H54 (cell line): ENCODE measurements at places on chromosomes 6 and 20.
A peak's percentile ranks its signal among the peaks of the same experiment; 100 is the strongest.

DNA sequence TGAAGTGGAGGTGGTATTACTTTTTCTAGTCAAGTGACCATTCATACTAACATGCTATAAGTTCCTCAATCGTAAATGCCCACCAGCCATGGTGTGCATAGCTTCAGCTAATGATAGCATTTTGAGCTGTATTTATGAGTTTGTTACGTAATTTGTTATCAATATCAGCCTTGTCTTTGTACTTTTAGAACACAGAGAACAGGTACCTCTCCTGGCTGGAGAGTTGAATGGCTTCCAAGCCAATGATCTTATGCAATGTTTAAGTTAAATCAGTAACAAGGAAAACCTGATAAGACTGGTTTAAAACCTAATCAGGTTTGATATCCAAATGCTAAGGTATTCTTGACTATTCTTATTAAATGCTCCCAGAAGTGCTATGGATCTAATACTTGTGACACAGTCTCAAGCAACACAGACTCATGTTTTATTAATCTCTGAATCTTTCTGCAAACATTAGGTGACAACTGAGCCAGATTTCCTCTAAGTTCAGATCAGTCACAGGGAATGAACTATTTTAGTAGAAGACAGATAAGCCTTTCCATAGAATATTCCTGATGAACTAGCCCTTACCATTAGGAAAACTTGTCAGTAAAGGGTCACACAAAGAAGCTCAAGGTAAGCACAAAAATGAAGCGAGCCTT, 154.8 kb downstream of the PTPRK start:
- no peak for DNase-seq

DNA sequence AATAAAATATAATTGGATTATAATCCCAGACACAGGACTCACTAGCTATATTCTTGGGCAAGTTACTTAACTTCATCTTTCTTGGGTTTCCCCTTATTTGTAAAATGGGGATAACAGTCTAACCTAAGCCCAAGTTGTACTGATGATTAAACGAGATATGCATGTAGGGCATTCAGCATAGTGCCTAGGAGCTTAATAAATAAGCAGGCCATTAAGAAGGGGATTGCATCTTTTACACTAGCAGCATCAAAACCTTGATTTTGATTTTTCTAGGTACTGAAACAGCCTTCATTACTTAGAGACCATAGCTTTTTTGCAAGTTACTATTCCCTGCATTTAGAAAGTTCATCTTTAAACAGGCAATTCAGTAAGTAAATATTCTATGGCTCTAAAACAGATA, 2.2 kb upstream of the QKI start:
- DNase-seq: no peak

GRCh38 chr6:33910594-33910993, 106.8 kb upstream of the MLN start:
- no peak for DNase-seq

DNA sequence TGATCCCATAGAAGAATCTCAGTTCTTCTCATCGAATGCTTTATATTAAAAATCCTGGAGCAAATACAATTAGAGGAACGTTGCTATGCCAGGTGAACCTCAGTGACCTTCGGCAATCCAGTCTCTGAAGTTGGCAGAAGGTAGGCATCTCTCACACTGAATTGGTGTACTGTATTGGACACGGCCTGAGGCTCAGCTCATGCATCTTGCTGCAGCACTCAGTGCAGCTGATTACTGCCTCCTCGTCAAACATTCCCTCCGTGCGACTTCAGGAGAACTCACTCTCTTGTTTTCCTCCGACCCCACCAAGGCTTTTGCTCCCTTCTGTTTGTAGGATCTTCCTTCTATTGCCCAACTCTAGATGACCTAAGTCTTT, 90.5 kb downstream of the GPR6 start:
- DNase-seq: no peak

GRCh38 chr20:46020555-46020954, 8.5 kb upstream of the SLC12A5 start:
- DNase-seq: no peak

DNA sequence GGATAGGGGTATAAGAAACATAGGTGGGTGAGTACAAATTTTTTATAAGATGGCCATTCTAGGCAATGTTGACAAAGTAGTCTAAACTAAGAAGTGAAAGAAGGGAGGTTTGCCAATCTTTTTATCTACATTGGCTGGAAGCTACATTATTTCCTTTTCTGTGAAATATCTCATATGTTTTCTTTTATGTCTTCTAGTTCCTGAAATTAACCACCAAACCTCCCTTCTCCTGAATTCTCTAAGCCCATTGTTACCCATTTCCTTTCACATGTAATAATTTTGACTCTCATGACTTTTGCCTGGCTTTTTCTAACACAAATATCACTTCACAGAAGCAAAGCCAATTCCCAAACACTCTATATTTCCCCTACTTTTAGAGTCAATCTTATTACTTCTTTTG, 496.2 kb upstream of the JAG1 start:
- DNase-seq: no peak

- no peak for DNase-seq
Observed at GRCh38 chr6:168109171-168109570, 30.2 kb upstream of the FRMD1 start.

GRCh38 chr6:10411971-10412460, 2.9 kb downstream of the TFAP2A start:
- DNase-seq: no peak

DNA sequence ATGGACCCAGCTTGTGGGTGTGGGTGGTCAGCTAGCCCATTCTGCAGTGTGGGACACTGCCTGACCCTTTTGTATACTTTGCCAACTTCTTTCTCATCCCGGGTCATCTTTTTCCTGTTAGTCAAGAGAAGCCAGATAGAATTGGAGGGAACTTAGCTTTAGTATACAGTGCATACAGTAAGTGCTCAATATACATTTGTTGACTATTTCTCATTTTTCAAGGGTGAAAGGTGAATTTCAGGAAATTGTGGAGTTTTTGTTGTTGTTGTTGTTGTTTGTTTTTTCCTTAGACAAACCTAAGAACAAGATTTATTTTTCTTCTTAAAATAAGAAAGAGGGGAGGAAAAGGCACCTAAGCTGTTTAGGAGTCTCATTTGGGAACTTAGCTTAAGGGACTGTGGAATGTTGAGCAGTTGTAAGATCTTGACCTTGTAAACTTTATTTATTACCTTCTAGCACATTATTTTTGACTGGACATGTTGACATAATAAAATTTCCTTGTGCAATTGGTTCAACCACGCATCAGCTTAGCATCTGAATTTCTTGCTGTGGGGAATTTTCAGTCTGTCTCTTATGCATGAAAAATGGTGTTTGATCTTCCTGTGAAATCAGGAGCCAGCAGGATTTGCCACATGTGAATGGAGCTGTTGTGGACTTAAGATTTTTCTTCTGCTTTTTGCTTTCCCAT, 113.6 kb downstream of the ARID1B start:
- DNase-seq: no peak

DNA sequence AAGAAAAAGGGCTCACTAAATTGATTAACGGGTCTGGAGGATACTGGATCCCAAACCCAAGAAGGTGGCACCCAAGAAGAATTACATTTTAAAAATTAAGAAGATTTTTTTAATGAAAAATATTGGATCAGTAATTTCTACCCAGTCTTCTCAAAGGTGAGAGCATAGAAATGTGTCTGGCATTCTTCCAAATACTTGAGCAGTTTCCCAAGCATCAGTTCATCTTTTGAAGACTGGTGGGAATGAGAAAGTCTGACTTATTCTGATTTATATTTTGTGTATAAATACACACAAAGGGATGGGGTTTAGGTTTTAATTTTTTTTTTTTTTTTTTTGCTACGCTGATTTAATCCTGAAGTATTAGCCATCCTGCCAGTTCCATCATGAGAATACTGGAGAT, 3.3 kb downstream of the MGME1 start:
- no peak for DNase-seq

DNA sequence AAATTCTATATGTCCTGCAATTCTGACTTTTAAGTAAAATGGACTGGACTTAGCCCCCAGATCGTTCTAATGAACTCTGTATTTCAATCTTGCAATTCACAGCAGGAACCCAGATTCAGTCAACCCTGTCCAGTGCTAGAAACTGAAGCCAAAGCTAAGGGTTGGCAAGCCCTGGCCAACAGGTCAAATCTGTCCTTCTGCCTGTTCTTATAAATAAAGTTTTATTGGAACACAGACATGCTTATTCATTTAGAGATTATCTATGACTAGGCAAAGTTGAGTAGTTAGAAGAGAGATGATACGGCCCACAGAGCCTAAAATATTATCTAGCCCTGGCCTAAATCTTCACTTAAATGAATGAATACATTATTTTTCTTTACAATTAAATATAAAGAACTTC, 339.2 kb upstream of the JARID2 start:
- DNase-seq: no peak

- DNase-seq: no peak
Observed at GRCh38 chr6:71468841-71469700, 180.5 kb downstream of the OGFRL1 start.

DNA sequence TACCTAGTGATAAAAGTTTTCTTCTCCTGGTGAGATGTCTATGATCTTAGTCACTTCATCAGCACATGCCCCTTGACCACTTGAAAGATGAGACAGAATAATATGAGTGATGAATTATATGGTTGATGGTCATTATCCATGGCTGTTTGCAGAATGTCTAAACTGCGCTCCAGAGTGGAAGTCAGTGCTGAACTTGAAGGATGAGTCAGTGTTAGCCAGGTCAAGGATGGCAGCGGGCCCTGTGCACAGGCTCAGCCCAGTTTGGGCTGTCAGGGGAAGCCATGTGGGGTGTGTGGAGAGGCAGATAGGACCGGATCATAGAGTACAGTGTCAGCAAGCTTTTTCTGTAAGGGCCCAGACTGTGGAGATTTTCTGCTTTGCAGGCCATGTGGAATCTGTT, 67.2 kb upstream of the KIF25 start:
- DNase-seq: peak; percentile 12

GRCh38 chr6:161128680-161129196, 137.2 kb downstream of the MAP3K4 start:
- no peak for DNase-seq

GRCh38 chr6:44105146-44105545, 22.1 kb downstream of the MRPL14 start:
- no peak for DNase-seq

GRCh38 chr6:69609836-69610472, 186.9 kb downstream of the LMBRD1 start:
- no peak for DNase-seq

- no peak for DNase-seq
Observed at GRCh38 chr6:155177363-155177961, 86.4 kb upstream of the CLDN20 start.

DNA sequence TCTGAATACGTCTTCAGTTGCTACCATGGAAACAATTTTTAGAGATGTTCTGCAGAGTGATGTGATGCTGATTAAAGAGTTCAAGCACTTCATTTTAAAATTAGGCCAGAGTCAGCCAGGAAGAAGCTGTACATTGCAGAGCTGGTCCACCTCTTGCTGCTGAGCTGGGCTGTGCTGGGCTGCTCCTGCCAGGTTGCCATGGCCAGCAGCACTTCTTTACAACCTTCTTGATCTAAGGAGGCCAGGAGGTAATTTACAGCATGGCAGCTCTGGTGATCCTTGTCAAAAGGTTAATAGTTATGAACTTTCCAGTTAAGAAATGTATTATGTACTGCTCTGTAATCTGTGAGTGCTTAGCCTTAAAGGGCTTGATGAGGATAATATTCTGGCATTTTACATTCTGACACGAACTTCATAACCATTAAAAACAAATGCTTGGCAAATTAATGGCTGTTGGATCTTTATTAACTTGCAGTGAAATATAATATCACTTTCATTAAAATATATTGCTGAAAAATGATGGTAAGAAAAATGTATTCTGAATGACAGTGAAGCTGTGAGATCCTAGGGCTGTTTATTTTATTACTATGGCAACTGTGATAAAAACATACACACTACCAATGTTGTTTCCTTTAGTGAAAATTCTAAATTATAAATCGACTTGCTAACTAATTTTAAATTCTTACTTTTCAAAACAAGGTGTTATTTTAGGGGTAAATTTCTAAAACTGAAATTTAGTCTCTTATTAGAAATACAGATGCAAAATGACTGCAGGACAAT, 259.7 kb downstream of the RFPL4B start:
- no peak for DNase-seq

- no peak for DNase-seq
Observed at GRCh38 chr6:148514091-148514845, 171.6 kb downstream of the SASH1 start.

DNA sequence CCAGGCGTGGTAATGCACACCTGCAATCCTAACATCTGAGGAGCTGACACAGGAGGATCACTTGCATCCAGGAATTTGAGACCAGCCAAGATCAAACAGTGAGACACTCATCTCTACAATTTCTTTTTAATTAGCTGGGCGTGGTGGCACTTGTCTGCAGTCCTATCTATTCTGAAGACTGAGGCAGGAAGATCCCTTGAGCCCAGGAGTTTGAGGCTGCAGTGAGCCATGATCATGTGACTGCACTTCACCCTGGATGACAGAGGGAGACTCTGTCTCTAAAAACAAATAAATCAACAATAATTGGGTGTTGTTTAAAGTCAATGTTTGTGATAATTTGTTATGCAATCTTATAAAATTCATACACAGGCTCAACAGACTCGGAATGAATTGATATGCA, 18.0 kb upstream of the HLA-A start:
- DNase-seq: no peak

DNA sequence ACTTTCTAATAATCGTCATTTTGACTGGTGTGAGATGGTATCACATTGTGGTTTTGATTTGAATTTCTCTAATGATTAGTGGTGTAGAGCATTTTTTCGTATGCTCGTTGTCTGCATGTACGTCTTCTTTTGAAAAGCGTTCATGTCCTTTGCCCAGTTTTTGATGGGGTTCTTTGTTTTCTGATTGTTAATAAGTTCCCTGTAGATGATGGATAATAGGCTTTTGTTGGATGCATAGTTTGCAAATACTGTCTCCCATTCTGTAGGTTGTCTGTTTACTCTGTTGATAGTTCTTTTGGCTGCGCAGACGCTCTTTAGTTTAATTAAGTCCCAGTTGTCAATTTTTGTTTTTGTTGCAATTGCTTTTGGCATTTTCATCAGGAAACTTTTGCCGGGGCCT, 32.3 kb upstream of the XRN2 start:
- DNase-seq: no peak

- DNase-seq: no peak
Observed at GRCh38 chr6:53910834-53911233, 116.0 kb downstream of the LRRC1 start.

DNA sequence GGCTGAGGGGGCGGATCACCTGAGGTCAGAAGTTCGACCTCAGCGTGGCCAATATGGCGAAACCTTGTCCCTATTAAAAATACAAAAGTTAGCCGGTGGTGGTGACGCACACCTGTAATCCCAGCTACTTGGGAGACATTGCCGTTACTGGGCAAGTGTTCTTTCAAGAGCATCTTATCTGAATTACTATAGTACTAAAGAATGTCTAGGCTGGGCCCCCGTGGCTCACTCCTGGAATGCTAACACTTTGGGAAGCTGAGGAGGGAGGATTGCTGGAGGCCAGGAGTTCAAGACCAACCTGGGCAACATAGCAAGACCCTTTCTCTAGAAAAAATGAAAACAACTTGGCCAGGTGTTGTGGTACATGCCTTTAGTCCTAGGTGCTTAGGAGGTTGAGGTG, 859 bp upstream of the ZFP57 start:
- DNase-seq: no peak

GRCh38 chr6:46357591-46357990, 133.7 kb downstream of the RCAN2 start:
- DNase-seq: no peak
